NCI-H187 (cell line): ENCODE measurements at places on chromosomes 13 and 19.
A peak's percentile ranks its signal among the peaks of the same experiment; 100 is the strongest.

- DNase-seq: no peak
Measured at GRCh38 chr13:58960888-58961287, 1202.8 kb downstream of the DIAPH3 start.

- DNase-seq: no peak
Measured at GRCh38 chr19:883661-884211, 9.3 kb downstream of the MED16 start.

DNA sequence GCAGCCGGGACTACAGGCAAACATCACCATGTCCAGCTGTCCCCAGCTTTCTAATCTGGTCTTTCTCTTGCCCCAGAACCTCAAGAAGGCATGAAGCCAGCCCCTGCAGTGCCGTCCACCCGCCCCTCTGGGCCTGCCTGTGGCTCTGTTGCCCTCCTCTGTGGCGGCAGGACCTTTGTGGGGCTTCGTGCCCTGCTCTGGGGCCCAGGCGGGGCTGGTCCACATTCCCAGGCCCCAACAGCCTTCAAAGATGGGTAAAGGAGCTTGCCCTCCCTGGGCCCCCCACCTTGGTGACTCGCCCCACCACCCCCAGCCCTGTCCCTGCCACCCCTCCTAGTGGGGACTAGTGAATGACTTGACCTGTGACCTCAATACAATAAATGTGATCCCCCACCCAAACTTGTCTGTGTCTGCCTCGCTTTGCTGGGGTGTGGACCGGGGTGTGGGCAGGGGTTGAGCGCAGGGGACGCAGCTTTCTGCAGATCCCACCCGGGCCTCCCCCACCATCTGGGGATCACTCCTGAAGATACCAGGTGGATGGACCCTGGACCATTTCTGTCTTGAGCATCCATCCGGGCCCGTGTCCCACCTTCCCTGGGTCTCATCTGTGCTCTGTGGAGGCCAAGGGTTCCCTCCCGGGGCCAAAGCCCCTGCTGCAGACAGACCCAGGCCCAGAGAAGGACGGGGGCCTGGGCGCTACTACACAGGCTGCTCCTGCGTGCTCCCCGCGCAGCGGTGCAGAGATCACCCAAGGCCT lies 15.3 kb downstream of the PRKCSH start:
- no peak for DNase-seq

DNA sequence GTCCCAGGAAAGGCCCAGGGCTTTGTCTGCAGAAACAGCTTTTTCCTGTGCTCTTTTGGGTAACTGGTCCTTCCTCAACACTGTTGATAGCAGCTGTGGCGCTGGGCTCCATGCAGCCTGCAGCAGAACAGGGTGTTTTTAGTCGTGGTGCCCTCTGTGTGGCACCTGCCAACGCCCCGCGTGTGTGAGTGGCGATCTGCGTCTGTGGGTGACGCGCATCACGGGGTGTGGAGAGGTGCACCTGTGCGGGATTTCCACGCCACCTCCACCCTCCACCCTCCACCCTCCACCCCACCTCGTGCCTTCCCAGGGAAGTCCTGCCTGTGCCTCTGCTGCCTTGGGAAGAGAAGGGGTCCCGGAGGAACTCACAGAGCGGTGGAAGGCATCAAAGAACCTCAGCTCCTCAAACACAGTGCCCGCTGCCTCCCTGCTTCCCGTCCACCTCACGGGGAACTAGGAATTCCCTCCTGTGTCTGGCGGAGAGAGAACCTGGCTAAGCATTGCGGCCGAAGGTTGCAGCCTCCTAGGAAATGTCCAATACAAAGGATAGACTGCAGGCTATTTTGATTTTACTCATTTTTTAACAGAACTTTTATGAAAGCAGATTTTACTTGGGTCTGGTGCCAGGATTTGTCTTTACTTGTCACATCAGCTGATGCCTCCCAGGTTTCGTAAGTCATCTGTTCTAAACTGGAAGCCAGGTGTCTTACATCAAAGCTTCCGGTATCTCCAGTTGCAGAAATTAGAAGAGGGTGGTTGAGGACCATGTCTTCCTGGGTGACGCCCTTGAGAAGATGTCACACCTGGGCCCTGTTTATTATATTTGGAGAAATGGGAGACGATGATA lies 84.0 kb downstream of the ATP11A start:
- no peak for DNase-seq

- peak; percentile 76 for DNase-seq
Measured at GRCh38 chr13:97629601-97630272, 195.8 kb downstream of the RAP2A start.

DNA sequence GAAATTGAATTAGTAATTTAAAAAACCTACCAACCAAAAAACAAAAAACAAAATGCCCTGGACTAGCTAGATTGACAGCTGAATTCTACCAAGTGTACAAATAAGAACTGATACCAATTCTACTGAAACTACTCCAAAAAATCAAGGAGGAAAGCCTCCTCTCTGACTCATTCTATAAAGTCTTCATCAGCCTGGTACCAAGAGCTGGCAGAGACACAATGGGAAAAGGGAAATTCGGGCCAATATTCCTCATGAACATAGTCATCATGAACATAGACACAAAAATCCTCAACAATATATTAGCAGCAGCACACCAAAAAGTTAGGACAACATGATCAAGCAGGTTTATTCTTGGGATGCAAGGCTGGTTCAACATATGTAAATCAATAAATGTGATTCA lies 2667.7 kb upstream of the PCDH20 start:
- no peak for DNase-seq

- DNase-seq: no peak
Measured at GRCh38 chr13:42696191-42696590, 85.2 kb upstream of the FAM216B start.

- DNase-seq: no peak
Measured at GRCh38 chr19:18457483-18458331, 19.8 kb upstream of the ISYNA1 start.

DNA sequence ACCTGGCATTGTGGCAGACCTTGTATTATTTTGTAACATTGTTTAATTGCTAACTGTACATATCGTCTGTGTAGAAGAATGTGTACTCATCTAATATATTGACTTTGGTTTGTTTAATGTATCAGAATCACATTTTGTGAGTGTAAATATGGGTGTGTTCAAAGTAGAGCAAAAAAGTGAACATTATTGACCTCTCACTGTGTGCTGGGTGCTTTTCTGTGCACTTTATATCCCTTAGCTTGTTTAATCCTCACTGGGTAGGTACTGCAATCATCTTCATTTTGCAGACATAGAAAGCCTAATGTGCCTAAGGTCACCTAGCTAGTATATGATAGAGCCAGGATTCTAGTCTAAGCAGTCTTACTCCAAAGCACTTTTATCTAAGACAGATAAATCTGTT lies 245.1 kb downstream of the MAB21L1 start:
- no peak for DNase-seq

DNA sequence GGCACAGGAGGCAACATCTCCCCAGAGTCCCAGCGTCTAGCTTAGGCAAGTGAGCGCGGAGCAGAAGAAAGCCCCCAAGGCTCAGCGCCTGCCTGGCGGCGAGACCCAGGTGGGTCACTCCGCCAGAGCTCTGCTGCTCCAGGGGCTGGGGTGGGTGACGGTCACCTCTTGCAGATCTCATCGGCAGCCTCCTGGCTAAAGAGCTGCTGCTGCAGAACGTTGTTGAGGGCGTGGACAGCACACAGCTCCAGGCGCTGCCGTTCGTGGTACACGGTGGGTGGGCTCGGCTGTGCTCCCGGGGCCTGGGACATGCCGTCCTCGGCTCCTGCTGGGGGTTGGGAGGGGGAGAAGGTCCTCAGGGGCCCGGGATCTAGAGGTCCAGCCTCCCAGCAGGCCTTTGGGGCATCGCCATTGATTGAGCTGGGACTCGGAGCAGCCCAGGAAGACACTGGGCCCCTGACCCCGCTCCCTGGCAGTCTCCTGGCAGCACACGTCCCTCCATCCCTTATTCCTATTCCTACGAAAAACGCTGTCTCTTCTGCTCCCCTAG lies 795 bp downstream of the JOSD2 start:
- DNase-seq: no peak
